ENCODE measurements at places on chromosomes 12 and 14. TPM values are rescaled to one million over a fixed set of nuclear protein-coding genes. Genes with fewer than 3 reads are reported as not detected.
A peak's percentile ranks its signal among the peaks of the same experiment; 100 is the strongest.

DNA sequence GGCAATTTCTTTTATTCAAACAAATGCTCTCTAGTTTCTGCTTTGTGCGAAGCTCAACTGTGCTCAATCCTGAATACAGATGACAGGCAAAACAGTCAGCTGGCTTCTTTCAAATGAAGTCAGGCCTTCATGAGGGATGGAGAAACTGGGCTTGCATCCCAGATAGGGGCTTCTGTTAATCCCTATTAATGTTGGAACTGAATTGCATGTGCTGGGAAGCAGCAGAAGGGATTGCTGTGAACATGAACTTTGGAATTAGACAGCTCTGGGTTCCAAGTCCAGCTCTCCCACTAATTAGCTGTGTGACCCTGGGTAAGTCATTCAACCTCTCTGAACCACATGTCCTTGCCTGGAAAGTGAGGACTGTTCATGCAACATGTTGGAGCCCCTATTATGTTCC, 21.1 kb upstream of the CORO1C start:
- peak; percentile 80 for DNase-seq

MFAP5 gene
- total RNA-seq = 4.8 TPM

GLI1 gene
- 1.9 TPM for total RNA-seq

GLS2 gene
- not detected for total RNA-seq

All from fibroblast of villous mesenchyme (primary cell).